ENCODE measurements at places on chromosomes 7 and 10.
A peak's percentile ranks its signal among the peaks of the same experiment; 100 is the strongest.

- no peak for DNase-seq
These were observed 708.9 kb downstream of the POM121L12 start for GRCh38 chr7:53744403-53744760.

DNA sequence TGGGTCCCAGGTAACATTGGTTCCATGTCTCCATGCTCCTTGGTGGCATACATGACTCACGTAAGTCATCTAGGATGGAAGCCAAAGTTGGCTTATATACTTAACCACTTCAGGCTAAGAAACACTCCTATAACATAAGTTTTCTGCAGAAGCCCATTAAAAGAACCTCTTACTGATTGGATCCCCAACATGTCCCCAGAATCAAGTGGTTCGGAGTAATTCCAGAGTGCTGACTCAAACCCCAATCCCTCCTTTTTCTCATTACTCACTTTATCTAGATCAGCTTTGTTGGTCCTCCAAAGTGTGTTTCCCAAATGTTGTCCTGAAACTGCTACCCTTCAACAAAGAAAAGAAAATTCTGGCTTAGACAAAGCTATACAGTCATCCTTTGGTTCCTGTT is 10.1 kb upstream of the ATOH7 start:
- no peak for DNase-seq

DNA sequence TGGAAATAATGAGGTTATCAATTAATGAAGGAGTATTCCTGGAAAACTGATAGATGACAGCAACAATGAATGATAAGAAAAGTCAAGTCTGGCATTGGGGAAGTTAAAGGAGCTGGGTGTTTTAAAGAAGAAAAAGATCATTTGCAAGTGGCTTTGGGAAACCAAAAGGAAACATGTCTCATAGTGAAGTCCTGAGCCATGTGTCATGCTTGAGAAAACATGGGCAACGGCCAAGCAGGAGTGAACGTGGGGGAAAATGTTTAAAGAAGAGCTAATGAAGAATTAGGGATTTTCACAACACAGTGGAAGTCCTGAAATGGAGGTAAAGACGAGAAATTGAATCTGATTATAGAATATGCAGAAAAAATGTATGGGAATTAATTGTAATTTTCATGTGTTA is 1383.2 kb upstream of the CELF2 start:
- no peak for DNase-seq

DNA sequence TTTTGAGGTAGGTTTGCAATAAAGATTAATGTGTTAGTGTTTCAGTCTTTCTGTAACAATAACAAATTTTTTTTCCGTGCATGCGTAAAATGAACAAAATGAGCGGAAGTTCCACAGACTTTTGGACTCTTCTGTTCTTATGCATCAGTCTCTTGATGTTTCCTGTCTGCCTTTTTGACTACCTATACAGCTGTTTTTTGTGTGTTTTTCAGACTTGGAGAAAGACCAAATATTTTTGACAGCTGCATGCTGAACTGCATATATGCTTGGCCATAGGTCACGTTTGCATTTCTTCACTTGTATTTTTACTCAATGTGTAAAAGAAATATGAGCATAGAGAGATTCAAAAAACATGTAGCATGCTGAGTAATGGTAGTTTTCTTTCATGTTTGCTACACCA is 119.3 kb downstream of the BBS9 start:
- no peak for DNase-seq

- DNase-seq: no peak
These were observed 376.0 kb downstream of the TFEC start for GRCh38 chr7:115654384-115655214.

DNA sequence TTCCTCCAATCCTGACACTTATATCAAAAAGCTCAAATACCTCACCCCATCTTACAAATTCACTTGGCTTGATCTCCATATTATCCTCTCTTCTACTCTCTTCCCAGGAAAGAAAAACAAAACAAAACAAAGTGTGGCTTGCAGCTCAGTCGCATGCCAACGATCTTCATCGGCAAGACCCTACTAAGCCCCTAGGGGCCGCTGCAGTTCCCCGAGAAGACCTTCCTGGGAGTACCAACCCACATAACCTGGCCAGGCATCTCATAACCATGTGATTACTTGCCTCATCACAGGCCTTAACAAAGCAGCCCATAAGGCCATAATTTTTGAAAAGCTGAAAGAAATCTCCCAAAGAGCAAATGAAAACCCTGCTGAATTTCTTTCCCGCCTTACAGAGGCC is 103.7 kb downstream of the ZNF92 start:
- no peak for DNase-seq

- DNase-seq: peak; percentile 86
These were observed 25.2 kb downstream of the YWHAG start for GRCh38 chr7:76333511-76334101.

GRCh38 chr10:31170636-31171035 is 139.0 kb upstream of the ZNF438 start:
- DNase-seq: no peak

DNA sequence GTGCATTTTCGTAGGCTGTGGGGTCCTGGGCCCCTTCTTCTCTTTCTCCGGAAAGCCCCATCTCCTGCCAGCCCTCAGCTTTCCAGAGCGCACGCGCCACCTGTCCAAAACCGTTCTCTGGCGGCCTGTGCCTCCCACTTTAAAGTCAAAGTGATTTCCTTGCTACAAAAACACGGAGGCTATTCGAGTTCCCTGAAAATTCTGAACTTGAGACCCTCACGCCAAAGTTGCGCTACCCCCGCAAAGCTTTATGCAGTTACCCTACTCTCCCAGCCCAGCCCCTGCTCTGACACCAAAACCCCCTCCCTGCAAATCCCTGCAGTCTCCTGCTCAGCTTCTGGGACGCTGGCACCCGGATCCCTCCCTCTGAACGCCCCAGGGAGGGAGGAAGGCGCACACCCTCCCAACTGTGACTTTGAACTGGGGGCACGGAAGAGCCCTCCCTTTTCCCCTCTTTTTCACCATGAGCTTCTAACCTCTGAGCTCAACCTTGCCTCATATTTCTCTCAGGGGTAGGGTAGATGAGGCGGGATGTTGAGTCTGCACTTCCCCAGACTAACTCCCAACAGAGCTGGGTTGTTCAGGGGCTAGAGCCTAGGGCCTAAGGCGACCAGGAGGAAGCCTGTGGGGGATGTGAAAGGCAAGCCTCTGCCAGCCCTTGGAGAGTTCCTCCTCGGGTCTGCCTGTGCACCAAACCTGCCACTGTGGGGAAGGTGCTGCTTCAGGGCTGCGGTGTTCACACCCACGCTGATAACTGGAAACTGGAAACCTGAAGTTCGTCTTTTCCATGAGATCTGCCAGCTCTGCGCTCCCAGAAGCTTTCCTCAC is 2.7 kb upstream of the PAX4 start:
- DNase-seq: no peak
